Right ventricle myocardium inferior (tissue), 1 donor: ENCODE measurements at places on chromosomes 6 and 20. TPM values are rescaled to one million over a fixed set of nuclear protein-coding genes. Genes with fewer than 3 reads are reported as not detected.

The RAB32 gene
- 7.6 TPM for total RNA-seq

The SAMD3 gene
- 0.95 TPM for total RNA-seq

The HLA-DOB gene
- not detected for total RNA-seq

DNA sequence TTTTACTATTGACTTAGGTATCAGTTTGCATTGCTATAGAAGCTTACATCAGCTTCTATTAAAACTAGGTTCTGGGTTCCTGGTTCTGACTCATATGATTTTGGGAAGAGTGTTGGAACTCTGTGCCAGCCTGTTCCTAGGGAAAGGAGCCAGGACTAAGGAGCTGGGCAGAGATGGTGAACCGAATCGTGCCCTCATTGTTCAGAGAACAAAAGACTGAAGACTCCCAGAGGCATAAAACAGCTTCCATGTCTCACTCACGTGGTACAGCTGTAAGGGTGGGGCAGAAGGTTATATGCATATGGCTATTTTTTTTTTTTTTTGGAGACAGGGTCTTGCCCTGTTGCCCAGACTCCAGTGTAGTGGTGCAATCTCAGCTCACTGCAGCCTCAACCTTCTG is 89.1 kb upstream of the THBS2 start:
- DNase-seq, result no peak

DNA sequence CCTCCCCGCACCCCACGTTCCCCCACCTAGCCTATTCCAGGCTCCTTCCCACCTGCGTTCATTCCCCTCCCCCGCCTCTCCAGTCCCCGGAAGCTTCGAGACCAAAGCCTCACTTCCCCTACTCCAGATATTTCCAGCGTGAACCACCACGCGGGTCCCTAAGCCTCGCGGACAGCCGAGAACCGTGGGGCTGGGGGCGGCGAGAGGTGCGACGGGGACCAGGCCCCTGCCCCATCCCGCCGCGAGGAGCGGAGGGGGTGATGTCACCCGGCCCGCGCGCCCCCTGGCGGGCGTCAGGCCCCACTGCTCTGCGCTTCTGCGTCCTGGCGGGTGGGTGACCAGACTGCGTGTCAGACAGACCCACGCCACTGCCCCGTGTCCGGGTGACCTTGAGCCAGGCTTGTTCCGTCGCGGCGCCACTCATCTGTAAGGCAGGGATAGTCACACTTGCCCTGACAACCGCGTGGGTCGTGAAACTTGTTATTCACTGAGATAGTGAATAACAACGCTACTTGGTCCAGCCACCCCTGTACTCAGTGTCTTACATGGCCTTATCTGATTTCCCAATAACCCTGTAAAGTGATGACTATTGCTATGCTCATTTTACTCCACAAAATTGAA is 9.0 kb upstream of the HSP90AB1 start:
- DNase-seq, result peak; percentile 93

DNA sequence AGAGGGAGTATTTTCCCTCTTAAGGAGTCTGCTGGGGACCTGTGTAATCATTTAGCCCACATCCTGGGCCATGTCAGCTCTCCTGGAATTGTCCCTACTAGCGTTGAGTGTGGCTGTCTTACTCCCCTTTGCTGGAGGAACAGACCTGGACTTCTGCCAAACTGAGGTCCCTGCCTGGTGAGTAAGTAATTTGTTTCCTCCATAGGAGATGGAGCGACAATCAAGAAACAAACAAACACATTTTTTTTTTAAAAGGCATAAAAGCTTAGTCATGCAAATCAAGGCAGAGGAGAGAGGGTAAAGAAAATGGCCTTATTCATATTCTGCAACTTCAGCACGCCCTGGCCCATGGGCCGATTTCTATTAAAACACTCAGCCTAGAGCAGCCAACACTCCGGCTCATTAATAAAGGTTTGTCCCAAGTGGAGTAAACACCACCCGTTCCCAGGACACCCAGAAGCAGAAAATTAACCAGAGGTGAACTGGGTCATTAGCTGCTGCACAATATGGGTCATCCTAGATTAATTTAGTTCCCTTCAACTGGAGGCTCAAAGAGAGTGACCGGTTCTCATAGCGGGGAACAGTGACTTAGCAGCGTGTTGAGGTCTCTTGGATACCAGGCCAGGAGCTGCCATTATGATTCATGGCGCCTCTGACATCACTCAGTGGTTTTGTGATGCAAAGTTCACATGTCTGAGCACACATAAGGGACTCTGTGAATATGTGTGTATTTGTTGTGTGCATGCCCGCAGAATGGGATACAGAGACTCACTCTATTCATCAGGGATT is 165.0 kb upstream of the SULF2 start:
- DNase-seq, result no peak

GRCh38 chr6:153024709-153025017 is 22.2 kb upstream of the MTRF1L start:
- no peak for DNase-seq

The ATF6B gene
- 24.4 TPM for total RNA-seq

The VPS52 gene
- 31.4 TPM for total RNA-seq

The HCRTR2 gene
- total RNA-seq, result not detected

The ERVFRD-1 gene
- total RNA-seq, result 0.14 TPM

- no peak for DNase-seq
Measured at GRCh38 chr20:59565768-59566461, 38.4 kb upstream of the PHACTR3 start.

GRCh38 chr6:43826730-43827129 is 56.7 kb downstream of the VEGFA start:
- no peak for DNase-seq

DNA sequence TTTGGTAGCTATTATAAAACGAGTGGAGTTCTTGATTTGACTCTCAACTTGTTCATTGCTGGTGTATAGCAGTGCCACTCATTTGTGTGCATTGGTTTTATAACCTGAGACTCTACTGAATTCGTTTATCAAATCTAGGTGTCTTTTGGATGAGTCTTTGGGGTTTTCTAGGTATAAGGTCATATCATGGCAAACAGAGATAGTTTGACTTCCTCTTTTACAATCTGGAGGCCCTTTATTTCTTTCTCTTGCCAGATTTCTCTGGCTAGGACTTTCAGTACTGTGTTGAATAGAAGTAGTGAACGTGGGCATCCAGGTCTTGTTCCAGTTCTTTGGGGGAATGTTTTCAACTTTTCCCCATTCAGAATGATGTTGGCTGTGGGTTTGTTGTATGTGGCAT is 38.8 kb downstream of the SUMO4 start:
- no peak for DNase-seq

The PROKR2 gene
- total RNA-seq, result not detected

DNA sequence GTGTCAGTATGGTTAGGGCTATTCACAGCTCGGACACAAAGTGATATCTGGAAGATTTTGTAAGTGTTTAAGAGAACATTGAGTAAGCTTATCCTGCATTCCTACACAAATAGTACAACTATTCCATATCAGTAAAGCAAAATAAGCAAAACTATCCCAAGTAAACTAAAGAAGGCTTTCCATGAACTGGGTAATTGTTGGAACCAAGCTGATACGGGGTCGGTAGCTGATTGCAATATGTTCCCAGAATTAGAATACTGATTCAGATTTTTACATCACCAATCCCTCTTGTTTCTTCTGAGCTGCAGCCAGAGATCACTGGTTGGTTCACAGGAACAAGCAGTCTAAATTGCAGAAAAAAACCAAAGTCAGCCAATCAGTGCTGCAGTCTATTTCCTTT is 54.1 kb downstream of the CDS2 start:
- no peak for DNase-seq

The GJA10 gene
- total RNA-seq, result not detected

DNA sequence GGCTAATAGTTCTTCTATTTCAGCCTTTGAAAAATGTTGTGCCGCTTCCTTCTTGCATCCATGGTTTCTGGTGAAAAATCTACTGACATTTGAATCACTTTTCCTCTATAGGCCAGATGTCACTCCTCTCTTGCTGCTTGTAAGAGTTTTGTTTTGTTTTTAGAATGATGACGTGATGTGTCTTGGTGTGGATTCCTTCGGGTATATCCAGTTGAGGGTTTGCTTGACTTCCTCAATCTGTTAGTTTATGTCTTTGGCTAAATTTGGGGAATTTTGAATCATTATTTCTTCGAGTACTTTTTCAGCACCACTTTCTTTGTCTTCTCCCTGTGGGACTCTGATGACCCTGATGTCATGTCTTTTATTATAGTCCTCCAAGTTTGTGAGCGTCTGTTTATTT is 175.5 kb downstream of the MYLK4 start:
- DNase-seq, result no peak

DNA sequence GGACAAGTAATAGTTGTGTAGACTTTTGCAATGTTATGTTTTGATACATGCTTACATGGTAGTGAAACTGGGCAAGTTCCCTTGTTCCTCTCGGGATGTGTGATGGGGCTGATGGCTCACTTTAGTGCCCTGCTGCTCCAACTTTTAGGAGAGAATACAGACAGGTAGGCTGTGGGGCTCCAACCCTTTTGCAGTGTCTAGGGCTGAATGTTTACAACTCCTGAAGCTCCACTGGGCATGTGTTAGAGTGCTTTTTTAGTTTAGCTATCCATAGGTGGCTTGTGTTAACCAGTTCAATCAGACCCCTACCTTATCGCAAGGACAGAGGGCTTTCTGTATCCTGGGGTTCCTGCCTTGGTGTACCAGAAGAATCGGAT is 33.8 kb downstream of the SERPINB6 start:
- DNase-seq, result no peak

DNA sequence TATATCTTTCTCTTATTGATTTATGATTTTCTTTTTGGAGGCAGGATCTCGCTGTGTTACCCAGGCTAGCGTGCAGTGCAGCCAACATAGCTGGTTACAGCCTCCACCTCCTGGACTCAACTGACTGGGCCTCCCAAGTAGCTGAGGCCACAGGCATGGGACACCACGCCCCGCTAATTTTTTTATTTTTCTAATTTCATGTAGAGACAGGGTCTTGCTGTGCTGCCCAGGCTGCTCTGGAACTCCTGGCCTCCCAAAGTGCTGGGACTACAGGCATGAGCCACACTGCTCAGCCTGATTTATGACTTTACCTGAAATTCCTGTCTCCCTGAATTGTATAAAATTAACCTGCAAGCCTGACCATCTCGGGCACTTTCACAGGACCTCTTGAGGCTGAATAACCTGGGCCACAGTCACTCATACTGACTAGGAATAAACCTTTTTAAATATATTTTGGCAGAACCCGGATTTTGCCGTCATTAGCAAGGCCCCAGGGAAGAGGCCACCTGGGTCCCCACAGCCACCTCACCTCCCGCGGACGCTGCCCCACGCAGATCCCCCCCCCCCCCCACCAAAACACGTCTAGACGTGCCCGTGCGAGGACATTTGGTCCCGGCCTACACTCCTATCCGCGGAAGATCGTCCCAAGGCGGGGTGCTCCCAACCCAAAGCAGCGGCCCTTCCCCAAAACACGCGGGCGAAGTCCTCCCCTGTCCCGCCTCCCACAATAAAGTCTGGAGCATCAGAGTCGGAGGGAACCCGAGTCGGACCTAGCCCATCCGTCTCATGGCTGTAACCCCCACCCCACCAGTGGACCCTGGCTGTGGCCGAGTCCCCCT is 902 bp downstream of the ZNF337 start:
- DNase-seq, result no peak

GRCh38 chr6:7515363-7515762 is 26.1 kb upstream of the DSP start:
- DNase-seq, result no peak

GRCh38 chr20:23404196-23404595 is 17.1 kb downstream of the NAPB start:
- no peak for DNase-seq

The OR2H2 gene
- total RNA-seq, result not detected

DNA sequence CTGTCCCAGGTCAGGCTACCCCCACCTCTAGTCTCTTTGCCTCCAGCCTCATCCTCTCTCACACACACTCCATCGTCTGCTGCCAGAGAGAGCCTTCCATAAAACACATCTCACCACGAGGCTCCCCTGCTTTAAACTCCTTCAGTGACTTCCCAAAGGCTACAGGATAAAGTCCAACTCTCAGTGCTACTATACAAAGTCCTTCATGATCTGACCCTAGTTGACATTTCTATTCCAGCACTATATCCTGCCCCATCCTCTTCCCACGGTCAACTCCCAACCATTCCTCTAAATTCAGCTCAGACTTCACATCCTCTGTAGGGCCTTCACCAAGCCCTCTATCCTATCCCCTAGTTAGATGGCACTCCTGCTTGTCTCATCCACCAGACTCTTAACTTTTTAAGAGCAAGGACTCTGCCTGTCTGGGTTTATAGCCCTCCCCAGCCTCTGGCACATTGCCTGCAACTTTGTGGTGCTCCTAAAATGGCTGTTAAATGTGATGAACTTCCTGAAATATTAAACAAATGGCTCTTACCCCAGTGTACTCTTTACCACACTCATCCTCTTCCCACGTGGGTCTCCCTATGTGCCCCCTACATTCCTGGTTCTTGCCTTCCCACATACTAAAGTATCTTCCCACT is 36.1 kb downstream of the KIF16B start:
- DNase-seq, result no peak

DNA sequence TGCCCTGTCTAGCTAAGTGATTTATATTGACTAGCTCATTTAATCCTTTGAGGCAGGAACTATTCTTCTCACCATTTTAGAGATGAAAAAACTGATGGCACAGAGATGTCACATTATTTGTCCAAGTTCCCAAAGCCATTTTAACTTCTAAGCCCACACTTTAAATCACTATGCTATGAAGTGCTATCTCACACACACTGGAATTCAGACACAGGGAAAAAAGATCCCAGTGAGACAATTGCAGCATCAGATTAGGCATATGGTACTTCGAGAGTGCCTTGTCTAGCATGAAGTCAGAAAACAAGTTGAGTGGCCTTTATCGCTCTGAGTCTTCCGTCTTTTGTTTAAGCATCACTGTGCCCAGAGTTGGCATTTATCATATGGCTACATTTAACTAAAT is 54.1 kb upstream of the PDE7B start:
- DNase-seq, result no peak

- no peak for DNase-seq
Measured at GRCh38 chr6:37134396-37135191, 35.4 kb upstream of the PIM1 start.

DNA sequence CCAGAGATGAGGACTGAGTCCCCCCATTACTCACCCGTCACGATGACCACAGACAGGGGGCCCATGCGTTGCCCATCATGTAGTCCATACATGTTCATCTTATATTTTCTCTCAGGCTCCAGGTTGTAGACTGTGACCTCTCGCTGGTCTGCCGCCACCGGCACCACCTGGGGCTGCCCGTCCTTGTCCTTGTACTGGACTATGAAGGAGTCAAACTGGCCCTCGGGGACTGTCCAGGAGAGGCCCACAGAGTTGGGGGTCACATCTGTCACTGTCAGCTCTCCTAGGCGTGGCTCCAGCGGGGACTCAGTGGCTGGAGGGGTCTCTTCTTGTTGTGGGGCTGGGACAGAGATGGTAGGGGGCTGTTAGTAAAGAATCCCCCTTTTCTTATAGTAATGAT is 35.4 kb downstream of the CYP21A2 start:
- no peak for DNase-seq

DNA sequence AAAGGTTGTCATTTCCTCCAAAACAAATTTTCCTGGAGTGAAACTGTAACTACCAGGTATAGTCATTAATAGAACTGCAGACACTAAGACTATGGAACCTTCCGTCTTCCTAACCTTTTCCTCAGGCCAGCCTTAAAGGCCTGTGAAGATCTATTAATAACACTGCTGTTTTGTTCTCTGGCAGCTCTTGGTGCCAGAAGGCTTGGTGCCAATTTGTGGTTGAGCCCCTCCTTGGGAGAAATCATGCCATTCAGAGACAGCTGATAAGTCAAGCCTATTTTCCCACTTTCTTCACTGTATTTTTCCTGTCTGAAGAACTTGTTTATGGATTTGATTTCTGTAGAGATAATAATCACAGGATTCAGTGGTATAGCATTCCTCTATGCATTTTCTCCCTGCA is 64.8 kb downstream of the HCRTR2 start:
- DNase-seq, result no peak

The FOXF2 gene
- 0.24 TPM for total RNA-seq

The SLC22A7 gene
- not detected for total RNA-seq

GRCh38 chr6:150499882-150500312 is 99.8 kb upstream of the PLEKHG1 start:
- DNase-seq, result no peak

The RAET1L gene
- not detected for total RNA-seq
